ENCODE measurements at places on chromosomes 1 and 21.

DNA sequence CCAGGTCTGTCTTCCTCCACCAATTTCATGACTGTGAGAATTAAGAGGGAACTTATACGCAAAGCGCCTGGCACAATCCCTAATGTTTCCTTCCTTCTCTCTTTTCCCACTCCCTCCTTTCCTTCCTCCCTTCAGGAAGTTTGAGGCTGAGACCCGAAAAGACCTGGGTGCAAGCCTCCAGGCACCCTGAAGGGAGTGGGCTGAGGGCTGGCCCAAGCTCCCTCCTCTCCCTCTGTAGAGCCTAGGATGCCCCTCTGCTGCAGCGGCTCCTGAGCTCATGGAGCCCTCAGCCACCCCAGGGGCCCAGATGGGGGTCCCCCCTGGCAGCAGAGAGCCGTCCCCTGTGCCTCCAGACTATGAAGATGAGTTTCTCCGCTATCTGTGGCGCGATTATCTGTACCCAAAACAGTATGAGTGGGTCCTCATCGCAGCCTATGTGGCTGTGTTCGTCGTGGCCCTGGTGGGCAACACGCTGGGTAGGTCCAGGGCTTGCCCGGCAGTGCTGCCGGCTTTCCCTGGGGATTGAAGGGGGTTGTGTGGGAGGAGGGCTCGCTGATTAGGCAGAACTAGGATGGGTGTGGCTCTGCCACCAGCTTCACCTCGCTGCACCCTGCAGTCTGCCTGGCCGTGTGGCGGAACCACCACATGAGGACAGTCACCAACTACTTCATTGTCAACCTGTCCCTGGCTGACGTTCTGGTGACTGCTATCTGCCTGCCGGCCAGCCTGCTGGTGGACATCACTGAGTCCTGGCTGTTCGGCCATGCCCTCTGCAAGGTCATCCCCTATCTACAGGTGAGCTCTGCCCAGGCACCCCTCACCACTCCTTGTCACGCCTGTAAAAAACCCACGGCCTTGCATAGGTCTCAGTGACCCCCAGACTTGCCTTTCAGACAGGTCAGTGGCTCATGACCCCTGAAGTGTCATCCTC, 1.7 kb downstream of the HCRTR1 start:
- DNase-seq: no peak

DNA sequence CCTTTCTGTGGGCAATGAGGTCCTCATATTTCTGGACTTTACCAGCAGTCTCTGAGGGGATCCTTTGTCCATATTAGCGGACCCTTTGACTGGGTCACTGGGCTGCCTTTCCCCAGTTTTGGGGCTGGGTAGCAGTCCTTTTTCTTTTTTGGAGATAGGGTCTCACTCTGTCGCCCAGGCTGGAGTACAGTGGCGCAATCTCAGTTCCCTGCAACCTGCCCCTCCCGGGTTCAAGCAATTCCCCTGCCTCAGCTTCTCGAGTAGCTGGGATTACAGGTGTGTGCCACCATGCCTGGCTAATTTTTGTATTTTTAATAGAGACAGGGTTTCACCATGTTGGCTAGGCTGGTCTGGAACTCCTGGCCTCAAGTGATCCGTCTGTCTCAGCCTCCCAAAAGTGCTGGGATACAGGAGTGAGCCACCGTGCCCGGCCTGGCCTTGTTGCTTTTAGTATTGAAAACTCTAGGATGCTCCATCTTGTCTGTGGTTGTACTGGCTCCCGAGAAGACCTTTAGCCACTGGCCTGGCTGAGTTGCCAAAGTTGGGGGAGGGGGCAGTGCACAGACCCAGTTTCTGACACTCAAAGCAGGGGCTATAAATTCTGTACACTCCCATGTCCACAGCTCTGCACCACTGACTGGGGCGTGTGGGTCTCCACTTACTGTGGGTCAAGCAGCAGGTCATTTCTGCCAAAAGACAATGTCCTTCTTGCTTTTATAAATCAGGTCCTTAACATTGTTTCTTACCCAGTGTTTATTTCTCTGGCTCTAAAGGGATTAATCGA, 33.1 kb downstream of the MAN1C1 start:
- DNase-seq: no peak

GRCh38 chr1:116854716-116855115, 55.0 kb upstream of the PTGFRN start:
- no peak for DNase-seq

DNA sequence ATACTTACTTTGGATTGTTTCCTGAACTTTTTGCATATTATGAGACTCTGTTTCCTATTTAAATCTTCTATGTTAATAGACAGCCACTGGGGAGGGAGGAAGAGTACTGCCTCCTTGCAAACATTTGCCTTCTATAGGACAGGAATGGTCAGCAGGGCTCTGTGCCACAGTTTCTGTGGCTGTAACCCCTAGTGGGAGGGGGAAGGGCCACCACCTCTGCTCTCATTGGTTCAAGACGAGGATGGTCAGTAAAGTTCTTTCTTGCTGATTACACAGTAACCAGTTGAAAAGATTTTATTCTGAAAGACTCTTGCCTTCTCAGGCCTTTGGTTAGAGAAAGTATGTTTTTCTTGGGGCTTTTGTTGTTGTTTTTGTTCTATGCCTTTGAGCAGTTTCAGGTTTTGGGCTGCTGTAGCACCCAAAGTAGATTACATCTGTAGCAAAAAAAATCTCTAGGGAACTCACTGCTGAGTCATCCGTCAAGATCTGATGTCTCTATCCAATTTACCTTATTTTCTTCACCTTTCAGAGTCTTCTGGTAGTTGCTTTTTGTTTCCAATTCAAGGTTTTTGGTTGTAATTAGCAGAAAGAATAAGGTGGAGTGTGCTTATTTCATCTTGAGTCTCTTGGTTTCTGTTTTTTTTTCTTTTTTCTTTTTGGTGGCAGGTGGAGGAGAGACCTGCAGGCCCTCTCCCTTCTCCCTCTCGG, 23.1 kb downstream of the SLC35A3 start:
- no peak for DNase-seq

- no peak for DNase-seq
Measured at GRCh38 chr1:158022554-158023312, 29.3 kb downstream of the KIRREL1 start.

- DNase-seq: peak; percentile 55
Measured at GRCh38 chr1:171110621-171111326, 20.1 kb downstream of the FMO3 start.

- DNase-seq: no peak
Measured at GRCh38 chr1:160674415-160674814, 27.6 kb upstream of the SLAMF1 start.

- DNase-seq: no peak
Measured at GRCh38 chr1:183029591-183030000, 6.4 kb downstream of the LAMC1 start.

DNA sequence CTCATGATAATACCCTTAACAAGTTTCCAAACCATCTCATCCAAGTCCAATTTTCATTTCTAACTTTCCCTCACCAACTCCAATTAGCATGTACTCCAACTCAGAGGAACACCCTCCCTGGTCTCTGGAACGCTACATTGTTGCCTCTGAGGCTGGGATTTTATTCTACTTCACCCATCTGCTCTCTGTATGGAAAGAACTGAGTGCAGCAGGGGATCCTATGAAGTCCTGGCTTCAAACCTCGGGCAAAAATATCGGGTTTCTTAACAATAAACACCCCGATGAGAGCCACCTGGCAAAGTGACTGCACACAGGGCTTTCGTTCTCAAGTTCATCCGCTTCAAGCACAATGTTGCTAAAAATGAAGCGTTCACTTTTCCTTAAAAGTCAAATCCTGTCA, 99.6 kb downstream of the CRB1 start:
- no peak for DNase-seq

- DNase-seq: no peak
Measured at GRCh38 chr1:27922272-27922671, 12.5 kb upstream of the SMPDL3B start.

GRCh38 chr1:213162338-213162737, 111.3 kb downstream of the RPS6KC1 start:
- no peak for DNase-seq

GRCh38 chr1:6489799-6490180, 1.7 kb downstream of the PLEKHG5 start:
- DNase-seq: peak; percentile 26

- no peak for DNase-seq
Measured at GRCh38 chr21:38476385-38476784, 21.9 kb downstream of the ERG start.

GRCh38 chr1:235583511-235584001, 66.0 kb downstream of the GNG4 start:
- DNase-seq: no peak

- DNase-seq: no peak
Measured at GRCh38 chr1:191641420-191642260, 516.6 kb upstream of the RGS18 start.

GRCh38 chr1:151898519-151898991, 10.8 kb downstream of the THEM4 start:
- no peak for DNase-seq

GRCh38 chr1:14413819-14414490, 184.5 kb upstream of the KAZN start:
- DNase-seq: peak; percentile 60

Data from fibroblast of skin of left biceps (primary cell).